AG10803 (cell line): ENCODE measurements at places on chromosomes 1 and 21.

- DNase-seq = no peak
Observed at GRCh38 chr1:211633524-211633846, 41.9 kb downstream of the NEK2 start.

DNA sequence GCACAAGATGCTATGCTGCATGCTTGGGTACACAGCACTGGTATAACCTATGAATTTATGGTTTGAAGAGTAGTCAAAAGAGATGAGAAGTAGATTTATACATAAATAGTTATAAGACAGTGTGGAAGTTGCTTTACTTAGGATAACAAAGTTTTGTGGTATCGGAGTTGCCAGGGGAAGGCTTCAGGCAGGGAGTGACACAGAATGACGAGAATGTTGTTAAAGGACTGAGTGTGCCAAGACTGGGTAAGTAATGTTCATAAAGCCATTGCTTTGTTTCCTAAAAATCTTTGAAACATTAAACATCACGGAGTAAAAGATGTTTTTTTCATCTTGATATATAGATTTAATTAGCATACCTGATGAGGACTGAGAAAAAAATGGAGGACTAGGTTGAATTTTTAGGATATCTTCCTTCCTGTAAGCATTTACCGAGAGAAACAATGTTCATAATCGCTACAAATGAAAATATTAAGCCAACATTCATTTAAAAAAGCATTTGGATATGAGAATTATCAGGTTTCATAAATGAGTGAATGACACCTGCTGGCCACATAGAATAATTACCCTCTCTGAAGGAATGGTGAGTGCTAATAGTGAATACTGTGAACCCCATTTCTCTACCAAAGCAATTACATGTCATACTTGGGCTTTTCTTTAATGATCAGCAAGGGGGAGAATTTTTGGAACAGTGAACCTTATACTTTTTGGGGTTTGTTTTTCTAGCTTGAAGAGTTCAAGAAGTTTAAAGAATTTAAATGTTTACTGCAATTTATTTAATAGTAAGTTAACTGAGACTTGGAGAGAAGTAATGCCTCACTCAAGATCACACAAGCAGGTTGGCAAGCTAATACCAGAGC lies 28.4 kb downstream of the EXTL2 start:
- DNase-seq = peak; percentile 64

DNA sequence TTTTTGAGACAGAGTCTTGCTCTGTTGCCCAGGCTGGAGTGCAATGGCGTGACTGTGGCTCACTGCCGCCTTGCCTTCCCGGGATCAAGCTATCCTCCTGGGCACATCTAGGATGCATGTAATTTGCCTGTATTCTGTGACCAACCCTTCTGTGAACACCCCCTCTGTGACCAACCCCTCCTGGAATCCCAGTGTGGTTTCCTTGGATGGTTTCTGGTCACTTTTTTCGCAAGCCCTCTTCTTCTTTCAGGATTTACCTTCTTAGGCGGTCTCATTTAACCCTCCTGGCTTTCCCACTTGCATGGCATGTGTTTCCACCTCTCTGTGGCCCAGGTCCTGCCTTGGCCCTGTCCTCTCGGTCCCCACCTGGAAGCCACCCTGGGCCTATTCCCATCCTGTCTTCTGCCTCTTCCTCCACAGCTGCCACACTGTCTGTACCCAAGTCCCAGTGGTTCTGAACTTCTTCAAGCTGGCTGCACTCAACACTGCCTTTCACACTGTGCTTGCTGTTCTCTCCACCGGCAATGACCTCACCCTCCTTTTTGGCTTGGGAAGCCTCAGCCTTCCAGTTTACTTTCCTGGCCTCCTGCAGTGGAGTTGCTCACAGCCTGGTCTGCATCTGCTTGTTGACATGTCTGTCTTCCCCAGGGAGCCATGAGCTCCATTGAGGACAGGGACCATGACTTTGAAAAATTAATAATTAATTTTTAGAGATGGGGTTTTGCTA lies 57.0 kb downstream of the DISC1 start:
- DNase-seq = peak; percentile 15

- peak; percentile 24 for DNase-seq
Observed at GRCh38 chr1:72649991-72650390, 367.7 kb upstream of the NEGR1 start.

DNA sequence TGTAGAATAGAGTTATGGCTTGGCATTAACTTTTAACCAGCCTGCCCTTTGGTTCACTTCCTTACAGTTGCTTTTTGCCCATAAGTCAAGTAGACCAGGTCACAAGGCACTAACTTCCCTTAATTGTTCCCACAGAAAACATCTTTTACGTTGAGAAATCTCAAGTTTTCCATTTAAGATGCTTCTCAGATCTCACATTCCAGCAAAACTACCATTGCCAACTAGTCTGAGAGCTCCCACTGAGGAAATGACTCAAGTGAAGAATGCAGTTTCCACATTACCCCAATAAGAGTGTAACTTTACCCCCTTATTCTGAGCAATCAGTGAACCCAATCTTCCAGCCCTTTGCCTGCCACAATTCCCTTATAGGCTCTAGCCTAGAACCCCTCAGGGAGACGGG lies 502.2 kb upstream of the OLFM3 start:
- peak; percentile 0 for DNase-seq

DNA sequence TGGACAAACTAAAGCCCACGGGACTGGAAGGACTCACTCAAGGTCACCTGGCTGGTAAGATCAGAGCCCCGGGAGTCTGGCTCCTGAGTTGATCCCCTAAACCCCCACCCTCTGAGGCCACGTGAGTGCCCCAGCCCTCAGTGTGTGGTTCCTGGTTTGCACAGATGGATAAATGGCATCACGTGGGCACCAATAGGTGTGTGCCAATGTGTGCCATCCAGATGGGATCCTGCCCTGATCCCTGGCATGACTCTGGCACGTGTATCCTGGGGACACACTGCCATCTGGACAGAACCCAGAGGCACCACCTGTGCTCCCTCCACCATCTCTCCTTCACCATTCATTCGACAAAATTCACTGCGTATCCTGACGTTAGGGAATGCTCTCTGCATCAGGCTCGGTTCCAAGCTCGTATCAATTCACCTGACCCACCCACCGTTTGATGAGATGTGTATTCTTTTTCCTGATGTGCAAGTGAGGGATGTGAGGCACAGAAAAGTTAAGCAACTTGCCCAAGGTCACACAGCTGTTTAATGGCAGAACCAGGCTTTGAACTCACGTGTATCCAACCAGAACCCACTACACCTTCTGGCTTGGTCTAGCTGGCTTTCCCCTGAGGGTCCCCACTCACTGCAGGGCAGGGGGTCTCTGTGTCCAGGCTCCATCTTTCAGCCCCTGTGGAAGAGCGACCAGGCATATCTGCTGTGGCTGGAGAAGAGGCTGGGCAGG lies 49.8 kb upstream of the PAX7 start:
- no peak for DNase-seq

DNA sequence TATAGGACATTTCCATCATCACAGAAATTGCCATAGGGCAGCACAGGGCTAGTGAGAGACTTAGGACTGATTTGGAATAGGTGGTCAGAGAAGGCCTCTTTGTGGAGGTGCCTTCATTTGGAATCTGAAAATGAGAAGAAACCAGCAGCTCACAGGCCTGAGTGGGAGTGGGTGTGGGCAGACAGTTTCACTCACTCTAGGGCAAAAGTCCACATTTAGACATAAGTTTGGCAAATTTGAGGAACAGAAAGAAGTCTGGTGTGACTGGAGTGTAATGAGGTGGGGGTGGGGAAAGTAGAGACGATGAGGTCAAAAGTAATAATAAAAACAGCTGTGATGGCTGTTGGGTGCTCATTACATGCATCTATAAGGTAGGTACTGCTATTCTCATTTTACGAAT lies 22.4 kb upstream of the BCAR3 start:
- no peak for DNase-seq

- DNase-seq = peak; percentile 72
Observed at GRCh38 chr1:201481761-201482493, 12.9 kb upstream of the PHLDA3 start.

DNA sequence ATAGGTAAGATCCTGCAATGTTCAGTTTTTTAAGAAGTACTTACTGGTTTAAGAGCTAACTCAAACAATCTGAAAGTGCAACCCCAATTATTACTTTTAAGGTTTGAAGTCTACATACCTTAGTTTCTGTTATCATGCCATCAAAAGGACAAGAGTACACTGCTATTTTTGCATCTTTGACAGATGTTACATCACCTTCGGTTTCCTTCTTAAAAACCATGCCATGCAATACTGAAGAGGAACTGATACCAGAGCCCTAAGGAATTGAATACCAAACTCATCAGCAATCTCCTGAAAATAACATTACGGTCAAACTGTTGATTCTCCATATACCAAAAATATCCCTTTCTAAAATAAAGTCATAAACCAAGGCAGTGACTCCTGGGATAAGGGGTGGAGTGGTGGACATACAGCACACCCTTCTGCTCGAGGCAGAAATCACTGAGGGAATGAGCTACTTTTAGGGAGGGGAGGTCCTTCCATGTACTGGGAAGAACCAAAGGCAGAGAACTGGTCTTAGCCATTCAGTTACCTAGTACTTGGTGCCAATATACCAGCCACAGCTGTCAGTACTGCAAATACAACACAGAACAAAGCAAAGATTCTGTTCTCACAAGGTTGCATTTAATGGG lies 8.5 kb downstream of the CCT8 start:
- no peak for DNase-seq

DNA sequence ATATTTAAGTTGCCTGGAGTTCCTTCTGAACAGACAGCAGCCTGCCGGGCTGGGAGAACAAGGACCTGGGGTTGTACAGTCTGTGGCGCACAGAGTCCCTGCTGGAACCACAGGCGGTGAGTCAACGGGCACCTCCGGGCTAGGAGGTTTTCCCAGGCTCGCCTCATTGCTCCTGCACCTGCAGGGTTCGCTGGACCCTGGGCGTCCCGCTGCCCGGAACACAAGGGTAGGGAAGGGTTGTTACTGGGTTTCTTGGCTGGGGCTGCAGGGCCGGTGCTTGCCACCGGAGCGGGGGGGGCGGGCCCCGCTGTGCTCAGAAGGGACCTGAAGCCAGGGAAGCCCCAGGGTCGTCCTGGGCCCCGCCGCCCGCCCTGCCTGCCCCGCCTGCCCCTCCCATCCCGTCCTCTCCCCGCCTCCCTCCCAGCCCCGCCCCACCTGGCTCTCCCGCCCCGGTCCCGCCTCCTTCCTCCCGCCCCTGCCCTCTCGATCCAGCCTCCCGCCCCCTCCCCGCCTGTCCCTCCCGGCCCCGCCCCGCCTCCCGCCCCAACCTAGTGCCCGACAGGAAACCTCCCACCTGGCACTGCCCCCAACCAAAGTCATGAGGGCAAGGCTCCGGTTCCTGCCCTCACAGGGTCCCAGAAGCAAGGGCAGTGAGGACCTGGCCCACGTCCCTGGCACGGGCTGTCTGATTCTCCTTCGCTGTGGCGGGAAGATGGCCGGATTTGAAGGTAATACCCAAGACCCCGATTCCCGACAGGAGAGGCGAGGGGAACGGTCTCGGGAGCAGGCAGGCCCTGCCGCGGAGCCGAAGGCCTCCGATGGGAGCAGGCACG lies 6.8 kb downstream of the JMJD4 start:
- DNase-seq = no peak

- no peak for DNase-seq
Observed at GRCh38 chr1:166087734-166088571, 78.8 kb downstream of the FAM78B start.

DNA sequence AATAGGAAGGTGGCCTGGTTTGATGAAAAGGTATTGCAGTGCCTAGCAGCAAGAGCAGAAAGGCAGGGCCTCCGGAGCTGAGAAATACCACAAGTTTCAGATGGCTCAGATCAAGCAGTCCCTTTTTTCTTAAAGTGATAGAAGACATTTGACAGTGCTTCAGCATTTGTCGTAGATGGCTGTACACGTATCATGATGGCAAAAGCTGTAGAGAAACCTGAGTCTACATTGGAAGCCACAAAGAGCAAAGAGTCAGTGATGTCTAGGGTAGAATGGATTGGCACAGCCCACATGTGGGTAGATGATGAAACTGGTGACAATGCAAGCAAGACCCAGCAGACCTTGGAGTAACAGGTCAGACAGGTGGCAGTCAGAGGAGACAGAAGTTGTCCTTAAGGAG lies 101.3 kb upstream of the ARTN start:
- no peak for DNase-seq

DNA sequence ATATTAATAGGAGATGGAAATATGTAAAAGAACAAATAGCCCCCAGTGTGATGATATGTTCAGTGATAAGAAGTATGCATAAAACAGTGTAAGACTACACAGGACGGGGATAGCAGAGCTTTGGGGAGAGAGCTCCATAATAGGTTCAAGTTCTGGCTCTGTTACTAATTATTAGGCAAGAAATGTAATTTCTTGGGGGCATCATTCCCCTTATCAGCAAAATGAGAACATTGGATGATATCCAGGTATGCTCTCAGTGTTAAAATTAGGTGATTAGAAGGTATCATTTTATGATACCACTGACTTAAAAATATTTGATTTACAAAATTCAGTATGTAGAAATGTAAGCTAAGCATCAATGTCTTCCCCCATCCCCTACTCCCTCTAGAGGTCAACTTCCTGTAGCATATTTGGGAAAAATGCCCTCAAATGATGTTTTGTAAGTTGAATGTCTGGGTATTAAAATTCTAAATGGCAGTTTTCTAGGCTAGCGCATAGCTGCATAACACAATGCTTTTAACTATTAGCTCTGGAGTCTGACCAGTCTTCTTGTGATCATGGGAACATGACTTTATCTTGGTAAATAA lies 585.7 kb upstream of the CAMK1G start:
- DNase-seq = peak; percentile 31

DNA sequence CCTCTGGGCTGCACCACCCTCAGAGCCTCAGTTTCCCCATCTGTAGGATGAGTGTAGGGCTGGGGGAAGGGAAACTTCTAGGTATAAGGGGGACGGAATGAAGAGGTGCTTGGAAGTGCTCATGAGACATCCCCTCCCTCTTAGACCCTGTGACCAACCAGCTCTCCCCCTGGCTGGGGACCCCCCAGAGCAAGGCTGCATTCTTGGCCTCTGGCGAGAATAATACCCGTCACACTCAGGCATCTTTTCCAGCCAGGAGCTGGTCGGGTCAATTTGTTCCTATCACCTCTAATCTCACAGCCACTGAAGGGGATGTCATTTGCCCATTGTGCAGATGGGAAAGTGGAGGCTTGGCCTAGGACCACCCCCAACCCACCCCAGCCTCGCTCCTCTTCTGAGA lies 443.0 kb downstream of the PTPRU start:
- DNase-seq = no peak

- DNase-seq = no peak
Observed at GRCh38 chr1:246420300-246420699, 86.8 kb downstream of the SMYD3 start.

- peak; percentile 34 for DNase-seq
Observed at GRCh38 chr1:115133440-115133839, 44.1 kb upstream of the TSPAN2 start.

DNA sequence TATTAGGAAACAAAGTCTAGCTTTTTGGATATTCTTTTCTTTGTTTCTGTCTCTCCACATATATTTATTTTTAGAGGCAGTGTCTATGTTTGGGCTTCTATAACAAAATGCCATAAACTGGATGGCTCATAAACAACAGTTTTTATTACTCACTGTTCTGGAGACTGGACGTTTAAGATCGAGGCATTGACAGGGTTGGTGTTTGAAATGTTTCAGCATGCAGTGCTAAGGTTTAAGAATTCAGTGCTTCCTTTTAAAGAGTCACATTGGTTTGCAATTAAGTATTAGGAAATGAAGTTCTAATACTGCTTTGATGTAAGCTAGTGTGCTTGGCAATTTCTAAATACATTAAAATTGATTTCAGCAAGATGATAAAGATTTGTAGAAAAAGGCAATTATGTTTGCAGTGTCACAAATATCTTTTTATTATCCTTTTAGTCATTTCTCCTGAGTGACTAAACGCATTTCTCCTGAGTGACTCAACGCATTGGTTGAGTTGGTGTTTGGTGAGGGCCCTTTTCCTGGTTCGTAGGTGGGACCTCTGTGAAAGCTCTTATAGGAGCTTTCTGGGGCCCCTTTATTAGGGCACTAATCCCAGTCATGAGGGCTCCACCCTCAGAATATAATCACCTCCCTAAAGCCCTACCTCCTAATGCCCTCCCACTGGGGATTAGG lies 317.0 kb downstream of the USP25 start:
- DNase-seq = peak; percentile 4
